ENCODE measurements at places on chromosomes 16 and 17.

GRCh38 chr17:66602659-66603384 is 232.1 kb upstream of the CACNG5 start:
- no peak for DNase-seq

DNA sequence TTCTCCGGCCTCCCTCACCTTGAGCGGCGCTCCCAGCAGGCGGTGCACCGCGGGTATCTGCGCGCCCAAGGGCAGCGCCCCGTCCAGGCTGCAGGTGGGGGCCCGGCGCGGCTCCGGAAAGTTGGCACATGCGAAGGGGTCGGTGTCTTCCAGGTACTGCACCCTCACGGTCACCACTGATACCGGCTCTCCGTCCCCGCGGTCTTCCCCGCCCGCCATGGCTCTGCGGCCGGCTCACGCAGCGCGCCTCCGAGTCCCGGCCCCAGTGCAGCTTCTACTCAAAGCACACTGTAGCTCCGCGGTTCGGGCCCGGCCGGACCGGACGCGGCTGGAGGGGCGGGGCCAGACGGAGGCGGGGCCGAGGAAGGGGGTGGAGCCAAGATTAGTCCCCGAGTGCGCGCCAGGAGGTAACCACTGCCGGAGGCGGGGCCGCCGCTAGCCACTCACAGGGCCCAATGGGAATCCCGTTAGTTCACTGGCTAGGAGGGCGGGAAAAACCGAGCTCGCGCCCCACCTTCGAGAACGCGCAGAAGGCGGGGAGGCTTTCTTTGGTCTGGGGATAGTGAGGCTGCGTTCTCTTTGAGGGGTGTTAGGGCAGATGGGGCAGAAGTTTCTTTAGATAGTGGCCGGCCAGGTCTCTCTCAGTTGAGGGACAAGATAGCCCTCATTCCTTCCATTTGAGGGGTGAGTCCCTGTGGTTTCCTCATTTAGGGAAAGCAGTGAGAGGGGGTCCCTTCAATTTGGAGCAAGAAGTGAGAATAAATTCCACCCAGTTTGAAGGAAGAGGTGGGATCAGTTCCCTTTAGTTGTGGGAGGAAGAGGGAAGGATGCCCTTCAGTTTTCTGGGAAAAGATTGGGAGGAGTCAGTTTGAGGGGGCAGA is at the start of gene FHOD1:
FHOD1 (minus strand) TSS at position 290 of the 881 bp plus-strand sequence; CDS start at position 219, 71 bp downstream.
- peak; percentile 96 for DNase-seq

DNA sequence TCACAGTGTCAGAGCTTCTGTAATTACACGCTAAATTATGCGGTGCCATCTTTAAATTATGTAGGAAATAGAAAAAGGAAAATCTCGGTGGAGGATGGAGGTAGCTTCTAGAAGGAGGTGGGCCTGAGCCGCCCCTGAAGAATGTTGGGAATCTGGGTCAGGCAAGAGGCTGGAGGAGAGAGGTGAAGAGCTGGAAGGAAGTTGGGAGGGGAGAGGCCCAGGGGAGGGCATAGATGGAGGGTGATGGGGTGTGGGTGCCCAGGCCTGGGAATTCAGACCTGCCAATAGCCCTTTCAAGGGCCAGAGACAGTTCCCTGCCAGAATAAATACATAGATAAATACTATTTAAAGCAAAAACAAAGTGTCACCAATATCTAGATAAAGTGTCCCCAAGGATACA is 415.0 kb upstream of the HSBP1 start:
- no peak for DNase-seq

- DNase-seq, result no peak
Measured at GRCh38 chr17:80886641-80887573, 104.7 kb upstream of the CHMP6 start.

- DNase-seq, result peak; percentile 51
Measured at GRCh38 chr17:73211745-73212144, 18.9 kb downstream of the COG1 start.

DNA sequence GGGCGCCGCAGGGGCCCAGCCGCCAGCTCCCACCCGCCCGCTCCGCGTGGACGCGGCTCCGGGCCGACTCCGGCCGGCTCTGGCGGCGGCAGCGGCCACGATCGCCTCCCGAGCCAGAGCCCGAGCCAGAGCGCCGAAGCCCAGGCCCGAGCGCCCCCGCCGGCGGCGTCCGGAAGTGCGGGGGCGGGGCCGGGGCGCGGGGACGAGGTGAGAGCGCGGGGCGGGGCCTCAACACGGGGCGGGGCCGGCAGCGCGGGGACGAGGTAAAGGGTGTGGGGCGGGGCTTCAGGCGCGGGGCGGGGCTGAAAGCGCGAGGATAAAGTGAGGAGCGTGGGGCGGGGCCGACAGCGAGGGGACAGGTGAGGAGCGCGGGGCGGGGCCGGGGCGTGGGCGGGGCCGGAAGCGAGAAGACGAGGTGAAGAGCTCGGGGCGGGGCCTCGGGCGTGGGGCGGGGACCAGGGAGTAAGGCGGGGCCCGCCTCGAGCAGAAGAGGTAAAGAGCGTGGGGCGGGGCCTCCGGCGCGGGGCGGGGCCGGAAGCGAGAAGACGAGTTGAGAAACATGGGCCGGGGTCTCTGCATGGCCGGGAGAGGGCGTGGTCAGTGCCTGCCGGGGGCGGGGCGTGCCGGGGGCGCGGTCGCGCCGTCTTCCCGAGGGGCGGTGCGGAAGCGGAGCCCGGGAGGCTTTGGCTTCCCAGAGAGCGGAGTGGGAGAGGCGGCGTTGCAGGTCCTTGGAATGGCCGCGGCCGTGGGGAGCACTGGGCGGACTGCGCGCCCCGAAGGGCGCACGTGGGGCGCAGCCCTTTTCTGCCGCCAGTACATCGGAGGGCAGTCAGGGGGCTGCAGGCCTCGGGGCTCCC is at the start of gene AXIN1:
AXIN1 (minus strand) TSS at position 177 of the 857 bp plus-strand sequence. CDS start 5,698 bp downstream, outside the sequence.
- DNase-seq, result peak; percentile 100

DNA sequence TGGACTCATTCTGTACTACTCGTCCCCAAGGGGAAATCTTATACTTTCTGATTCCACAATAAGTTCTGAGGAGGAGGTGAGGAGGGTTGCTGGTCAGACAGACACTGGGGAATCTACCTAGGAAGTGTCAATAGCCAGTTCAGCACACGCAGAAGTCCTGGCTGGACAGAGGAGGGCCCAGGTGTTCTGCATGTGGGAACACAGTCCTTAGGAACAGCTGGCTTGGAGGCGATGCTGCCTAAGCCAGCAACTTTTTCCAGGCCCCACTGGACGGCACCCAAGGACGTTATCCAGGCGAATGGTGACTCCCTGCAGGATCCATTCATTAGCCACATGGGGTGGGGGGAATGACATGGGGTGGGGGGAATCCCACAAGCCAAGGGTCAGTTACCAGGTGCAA is 29.9 kb upstream of the WFIKKN2 start:
- no peak for DNase-seq

- no peak for DNase-seq
Measured at GRCh38 chr16:67006930-67007658, 18.7 kb downstream of the CES4A start.

- no peak for DNase-seq
Measured at GRCh38 chr16:17379121-17379571, 91.6 kb downstream of the XYLT1 start.

GRCh38 chr16:4071686-4072561 is 44.3 kb downstream of the ADCY9 start:
- no peak for DNase-seq

DNA sequence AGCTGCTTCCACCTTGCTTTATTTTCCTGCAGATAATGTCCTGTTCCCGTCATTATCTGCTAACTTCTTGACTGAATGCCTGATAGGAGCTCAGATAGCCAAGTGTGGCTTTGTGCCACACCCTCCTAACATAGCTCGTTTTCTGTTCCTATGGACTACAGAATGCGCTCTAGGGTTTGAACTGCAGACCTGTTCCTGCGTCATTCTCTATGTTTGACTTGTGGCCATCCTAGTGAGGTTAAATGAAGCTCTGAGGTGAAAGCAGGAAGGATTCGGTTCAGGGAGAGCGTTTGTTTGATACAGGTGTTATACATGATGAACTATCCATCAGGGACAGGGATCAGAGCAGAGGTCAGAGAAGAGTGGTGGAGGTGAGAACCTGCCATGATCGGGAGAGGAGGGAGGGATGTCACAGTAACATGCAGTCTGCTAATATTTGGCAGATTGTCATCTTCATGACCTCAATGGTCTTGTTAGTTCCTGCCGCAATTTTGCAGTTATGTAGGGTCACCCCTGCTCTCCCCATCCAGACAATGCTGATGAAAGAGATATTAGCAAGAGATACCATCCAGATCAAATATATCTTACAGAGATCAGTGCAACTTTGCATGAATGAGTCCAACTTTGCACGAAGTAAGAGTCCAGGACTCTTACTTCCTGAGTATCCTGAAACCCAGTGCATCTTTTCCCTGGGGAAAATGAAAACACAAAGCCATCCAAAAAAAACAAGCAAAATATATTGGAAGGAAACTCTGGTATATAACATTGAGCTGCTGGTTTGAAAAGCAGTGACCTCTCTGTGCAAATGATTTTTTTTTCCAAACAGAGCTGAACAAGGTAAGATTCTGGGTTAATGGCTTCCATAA is 32.8 kb downstream of the MPHOSPH6 start:
- no peak for DNase-seq

- DNase-seq, result no peak
Measured at GRCh38 chr16:15487336-15488284, 53.2 kb downstream of the BMERB1 start.

DNA sequence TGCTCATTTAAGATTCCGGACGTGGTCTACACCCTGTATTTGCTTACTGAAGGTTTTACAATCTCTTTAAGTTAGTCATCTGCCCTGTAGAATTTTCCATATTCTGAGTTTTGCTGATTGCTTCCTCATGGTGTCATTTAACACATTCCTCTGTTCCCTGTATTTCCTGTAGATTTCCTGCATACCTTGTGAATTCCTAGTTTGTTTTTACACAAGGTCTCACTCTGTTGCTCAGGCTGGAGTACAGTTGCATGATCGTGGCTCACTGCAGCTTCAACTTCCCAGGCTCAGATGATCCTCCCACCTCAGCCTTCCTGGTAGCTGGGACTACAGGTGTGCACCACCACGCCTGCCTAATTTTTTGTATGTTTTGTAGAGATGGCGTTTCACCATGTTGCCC is 66.8 kb downstream of the CMIP start:
- DNase-seq, result no peak

DNA sequence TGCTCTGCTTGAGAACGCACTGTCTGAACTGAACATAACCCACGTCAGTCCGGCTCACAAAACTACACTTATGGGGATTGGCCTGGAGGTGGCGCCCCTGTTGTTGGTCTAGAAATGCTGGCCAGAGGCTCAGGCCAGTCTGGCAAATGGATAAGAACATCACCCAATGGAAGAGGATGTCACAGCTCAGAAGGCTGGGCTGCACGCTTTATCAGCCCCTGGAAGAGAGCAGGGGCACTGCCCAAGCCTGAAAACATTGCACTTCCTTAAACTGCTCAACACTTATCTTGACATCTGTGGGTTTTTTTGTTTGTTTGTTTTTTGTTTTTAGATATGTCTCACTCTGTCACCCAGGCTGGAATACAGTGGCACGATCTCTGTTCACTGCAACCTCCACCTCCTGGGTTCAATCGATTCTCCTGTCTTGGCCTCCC is 24.8 kb upstream of the BPTF start:
- DNase-seq, result no peak

GRCh38 chr17:58734040-58734439 is 21.6 kb upstream of the PPM1E start:
- no peak for DNase-seq

DNA sequence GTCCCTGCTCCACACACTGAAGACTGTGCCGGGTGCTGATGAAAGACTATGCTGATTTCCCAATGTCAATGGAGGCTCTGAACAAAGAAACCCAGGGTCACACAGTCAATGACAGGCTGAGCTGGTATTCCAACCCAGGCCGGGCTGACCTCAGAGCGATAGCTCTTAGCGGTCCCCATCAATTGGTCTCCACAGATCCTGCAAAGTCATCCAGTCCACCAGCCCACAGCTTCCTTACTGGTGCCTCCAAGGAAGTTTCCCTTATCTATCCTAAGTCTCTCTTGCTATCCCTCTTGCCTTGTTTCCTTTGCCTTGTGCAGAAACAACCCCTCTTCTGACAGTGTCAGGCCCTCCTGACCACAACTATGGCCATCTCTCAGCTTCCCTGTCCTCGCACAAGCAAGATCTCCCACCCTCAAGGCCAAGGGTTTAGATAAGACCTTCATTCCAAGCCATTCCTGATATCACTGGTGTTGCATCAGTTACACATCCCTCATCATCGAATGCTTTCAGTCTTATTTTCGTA is 52.7 kb upstream of the KSR1 start:
- no peak for DNase-seq

GRCh38 chr16:17544785-17545184 is 74.0 kb upstream of the XYLT1 start:
- DNase-seq, result no peak

DNA sequence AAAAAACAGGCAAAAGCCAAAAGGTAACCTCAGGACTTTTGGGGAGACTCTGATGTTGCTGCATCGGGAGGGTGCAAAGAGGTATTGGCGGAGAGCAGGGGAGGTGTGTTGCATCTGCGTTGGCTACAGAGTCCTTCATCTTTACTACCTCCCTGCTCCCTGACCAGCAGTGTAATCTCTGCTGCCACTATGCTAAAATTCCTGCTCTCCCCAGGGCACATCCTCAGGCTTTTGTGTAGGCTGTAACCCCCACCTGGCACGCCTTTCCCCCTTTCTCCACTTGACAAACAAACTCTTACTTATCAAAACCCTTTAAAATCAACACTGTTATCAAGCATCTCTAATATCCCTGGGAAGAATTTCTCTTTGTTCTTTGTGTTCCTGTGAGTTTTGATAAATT is 435.3 kb downstream of the HAPSTR1 start:
- DNase-seq, result no peak

DNA sequence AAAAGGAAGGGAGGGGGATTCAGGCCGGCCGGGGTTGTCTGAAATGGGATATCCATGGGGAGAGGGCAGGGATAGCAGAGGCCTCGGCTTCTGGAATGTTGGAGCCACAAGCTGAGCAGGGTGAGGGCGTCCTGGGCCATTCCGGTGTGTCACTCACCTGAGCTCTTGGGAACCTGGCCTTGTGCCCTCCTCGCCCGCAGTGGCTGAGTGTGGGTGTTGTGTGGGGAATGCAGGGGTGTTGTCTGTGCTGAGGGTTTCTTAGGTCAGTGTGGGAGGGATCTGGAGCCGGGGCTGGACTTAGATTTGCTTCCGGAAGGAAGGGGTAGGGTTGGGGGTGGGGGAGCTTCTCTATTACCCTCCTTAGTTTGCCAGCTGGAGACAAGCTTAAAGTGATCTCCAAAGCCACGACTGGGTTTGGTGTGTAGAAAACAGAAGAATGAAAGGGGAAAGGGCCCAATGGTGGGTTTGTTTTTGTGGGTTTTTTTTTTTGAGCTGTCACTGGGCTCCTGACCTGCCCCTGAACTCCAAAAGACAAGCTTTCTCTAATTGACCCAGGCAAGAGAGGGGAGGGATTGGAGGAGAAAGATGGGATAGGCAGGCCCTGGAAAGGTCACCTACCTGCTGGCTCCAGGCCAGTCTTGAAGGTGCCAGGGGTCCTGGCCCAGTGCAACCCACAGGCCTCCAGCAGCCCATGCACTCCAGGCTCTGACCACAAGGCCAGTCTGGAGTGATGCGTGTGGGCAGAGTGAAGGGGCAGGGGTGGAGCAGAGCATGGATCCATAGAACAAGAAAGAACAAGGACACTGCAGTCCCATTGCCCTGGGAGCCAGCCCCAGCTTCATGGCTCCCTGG is at the start of gene SULT1A2:
SULT1A2 (minus strand) TSS at position 211 of the 852 bp plus-strand sequence. CDS start 1,120 bp downstream, outside the sequence.
- DNase-seq, result no peak
